ENCODE measurements at places on chromosomes 5 and 9.

DNA sequence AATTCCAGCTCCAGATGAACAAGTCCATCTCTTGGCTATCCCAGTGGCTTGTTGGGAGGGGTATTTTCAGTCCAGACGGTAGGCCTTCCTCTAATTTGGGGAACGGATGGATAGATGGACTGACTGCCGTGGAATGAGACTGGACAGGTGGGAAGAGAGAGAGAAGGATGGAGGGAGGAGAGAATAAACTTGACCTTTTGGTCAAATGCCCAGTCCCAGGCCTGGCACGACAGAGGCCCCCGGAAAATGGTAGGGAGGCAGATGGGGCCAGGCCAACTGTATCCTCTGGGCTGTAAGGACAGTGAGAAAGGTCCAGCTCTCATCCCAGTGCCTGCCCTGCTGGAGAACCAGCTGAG, 1.1 kb downstream of the BHMT start:
- DNase-seq = no peak

GRCh38 chr5:88540471-88541115, 271.9 kb upstream of the TMEM161B start:
- no peak for DNase-seq

DNA sequence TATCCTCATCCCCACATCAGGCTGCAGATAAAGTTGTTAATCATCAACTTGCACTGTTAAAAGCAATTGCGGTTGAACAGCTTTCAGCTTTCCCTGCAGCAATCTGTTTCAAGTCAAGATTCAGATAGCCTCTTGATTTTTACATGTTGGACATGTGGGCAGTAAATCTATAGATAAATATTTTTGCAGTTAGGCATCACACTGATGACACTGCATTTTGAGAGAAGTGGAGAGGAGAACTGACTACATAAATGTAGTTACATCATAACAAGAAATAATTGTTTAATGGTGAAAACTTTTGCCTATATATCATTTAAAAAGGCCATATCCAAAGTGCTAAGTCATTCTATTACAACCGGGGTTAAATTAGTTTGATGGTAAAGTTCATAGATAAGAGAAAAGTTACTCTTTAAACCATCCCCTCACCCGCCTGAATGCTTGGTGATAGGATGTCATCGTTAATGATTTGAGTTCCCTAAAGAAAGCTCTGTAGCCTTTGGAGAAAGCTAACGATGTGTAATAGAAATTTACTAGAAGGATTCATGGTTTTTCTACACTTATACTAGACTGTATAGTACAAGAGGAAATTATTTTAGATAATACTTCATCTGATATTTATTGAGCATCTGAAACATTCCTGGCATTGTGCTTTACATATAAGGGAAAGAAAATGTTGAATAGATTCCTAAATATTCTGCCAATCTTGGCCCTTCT, 30.8 kb upstream of the ALDH1A1 start:
- no peak for DNase-seq

GRCh38 chr5:77316871-77317661, 106.6 kb downstream of the PDE8B start:
- no peak for DNase-seq

- DNase-seq = no peak
Observed at GRCh38 chr9:33438926-33439680, 8.3 kb downstream of the AQP3 start.

GRCh38 chr9:34514816-34515215, 8.0 kb downstream of the ENHO start:
- no peak for DNase-seq

DNA sequence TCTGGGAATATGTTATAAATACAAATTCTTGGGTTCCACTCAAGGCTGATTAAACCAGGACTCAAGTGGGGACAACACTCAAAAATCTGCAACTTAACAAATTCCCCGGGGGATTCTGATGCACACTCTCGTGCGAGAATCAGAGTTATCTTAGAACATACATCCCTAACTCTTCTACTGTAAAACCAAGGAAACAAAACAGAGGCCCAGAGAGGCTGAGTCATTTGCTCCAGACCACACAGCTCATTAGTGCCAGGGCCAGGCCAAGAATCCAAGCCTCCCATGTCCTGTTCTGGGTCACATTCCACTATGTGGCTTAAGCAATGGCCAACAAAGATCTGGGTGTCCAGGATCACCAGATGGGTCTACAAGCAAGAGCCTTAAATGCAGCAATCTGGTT, 166.0 kb downstream of the ADAMTS12 start:
- no peak for DNase-seq

DNA sequence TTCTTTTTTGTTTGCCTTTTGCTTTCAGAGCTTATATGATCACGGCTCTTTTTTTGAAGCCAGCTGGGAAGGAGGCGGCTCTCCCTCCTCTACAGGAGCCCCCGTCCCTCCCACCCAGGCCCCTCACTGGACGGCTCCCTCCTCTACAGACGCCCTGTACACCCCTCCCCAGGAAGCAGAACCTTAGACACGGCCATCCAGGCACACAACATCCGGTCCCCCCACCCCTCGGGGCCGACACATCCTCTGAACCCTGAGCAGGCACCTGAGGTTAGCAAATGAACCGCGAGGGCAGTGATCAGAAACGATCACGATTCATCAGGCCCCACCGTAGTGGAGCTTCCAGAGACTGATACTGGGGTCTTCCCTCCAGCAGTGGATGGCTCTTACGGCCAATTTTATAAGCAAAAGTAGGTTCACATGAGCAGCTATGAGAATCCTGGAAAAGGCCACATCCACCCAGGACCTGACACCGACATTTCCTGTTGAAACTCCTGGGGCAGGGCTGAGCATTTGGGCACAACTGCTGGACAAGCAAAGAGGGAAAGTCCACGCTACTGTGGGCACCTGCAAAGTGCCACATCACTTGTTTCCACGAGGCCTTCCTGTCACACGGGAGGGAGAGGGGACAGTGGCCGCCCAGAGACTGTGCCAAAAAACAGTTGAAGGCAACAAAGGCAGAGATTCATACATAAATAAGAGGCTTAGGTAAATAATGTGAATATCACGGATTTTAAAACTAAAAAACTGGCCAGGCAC, 78.9 kb downstream of the SEMA4D start:
- DNase-seq = peak; percentile 78

DNA sequence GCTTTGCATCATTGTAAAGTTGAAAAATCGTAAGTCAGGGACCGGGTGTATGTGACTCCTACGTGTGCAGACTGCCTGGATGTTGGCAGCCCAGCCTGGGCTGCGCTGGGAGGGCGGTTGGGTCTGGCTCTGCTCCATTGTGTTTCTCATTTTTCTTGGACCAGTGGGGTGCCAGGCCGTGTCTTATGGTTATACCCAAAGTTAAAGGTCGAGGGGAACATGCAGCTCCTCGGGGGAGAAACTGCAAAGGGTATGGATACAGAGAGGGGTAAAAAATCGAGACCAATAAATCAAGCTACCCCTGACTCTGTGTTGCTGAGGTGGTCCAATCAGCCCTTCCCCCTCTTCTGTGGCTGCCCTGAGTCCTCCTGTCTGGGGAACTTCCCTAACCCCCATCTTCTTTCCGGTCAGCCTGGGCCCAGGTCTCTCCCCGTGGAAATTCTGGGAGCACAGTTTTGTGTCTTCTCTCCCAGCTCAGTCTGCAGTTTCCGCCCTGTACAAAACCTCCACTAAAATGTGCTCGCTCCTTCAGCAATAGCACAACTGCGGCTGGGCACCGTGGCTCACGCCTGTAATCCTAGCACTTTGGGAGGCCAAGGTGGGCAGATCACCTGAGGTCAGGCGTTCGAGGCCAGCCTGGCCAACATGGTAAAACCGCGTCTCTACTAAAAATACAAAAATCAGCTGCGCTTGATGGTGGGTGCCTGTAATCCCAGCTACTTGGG, 34.1 kb upstream of the UNC5A start:
- DNase-seq = peak; percentile 7

GRCh38 chr5:137753691-137754187, 424 bp downstream of the HNRNPA0 start:
- DNase-seq = no peak

GRCh38 chr5:38867032-38867398, 21.2 kb downstream of the OSMR start:
- no peak for DNase-seq

DNA sequence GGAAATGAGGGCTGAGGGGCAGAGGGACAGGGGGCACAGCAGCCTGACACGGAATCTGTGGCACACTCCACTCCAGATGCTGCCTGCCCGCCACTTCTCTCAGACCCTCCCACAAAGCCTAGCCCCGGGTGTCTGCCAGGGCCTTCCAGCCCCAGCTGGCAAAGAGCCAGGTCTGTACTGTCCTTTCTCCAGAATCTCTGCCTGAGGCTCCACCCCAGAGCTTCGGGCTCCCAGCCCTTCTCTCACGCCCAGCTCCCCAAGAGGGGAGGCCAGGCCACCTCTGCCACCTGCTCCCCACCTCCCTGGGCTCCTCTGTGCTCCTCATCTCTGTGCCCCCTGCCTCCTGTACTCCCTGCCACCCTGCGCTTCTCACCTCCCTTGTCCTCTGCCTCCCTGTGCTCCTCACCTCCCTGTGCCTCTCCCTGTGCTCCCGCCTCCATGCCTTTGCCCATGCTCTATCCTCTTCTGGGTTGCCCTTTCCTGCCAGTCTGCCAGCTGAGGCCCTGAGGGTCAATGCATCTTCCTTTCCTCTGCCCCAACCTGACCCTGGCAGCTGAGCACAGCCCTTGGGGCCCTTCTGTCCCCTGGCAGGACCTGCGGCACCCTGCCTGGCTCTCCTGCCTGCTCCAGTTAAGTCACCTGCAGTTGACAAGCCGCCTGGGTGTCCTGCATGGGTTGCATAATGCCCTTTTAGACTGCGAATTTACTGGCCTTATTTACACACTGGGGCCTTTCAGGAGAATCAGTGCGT, 36.4 kb downstream of the RASGEF1C start:
- DNase-seq = no peak

DNA sequence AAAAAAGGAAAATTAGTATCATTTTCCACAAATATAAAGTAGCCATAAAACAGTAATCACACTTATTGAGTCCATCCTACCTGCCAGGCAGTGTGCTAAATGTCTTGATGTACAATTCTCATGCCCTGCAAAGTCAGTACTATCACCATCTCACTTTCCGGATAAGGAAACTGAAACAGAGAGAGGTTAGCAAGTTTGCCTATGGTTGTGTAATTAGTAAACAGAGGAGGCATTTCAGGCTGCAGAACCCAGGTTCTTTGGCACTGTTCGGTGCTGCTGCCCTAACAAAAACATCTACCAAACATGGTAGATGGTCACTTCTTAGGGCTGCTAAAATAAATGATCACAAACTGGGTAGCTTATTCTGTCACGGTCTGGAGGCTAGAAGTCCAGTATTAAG, 22.6 kb downstream of the PLAC8L1 start:
- no peak for DNase-seq

GRCh38 chr5:78591972-78592700, 56.4 kb downstream of the LHFPL2 start:
- DNase-seq = no peak

DNA sequence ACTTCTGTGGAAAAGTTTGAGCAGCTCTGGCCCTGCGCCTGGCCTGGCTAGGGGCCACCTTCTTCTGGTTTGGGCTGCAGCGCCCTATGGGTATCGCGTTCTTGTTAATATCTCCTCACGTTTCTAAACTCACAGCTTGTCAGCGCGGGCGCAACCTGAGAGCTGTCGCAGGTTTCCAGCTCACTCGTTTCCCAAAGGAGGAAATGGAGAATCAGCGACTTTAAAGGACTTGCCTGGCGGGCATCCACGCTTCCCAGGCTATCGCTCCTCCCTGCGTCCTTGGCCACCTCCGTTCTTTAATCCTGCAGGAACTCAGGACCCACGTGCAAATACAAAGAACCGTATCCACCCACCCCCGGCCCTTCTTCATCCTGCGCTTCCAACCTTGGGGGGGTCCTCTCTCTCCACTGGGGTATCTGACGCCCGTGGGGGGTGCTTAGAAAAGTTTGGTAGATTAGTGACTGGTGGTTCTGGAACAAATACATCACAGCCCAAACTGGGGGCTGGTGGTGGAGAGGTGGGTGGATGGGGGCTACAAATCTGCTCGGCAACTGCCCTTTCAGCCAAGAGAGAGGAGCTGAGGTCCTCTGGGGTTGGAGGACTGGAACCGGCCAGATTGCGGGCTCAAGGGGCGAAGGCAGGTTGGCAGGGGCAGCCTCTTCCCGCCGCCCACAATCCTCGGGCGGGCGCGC, 578 bp upstream of the PSAT1 start:
- no peak for DNase-seq

DNA sequence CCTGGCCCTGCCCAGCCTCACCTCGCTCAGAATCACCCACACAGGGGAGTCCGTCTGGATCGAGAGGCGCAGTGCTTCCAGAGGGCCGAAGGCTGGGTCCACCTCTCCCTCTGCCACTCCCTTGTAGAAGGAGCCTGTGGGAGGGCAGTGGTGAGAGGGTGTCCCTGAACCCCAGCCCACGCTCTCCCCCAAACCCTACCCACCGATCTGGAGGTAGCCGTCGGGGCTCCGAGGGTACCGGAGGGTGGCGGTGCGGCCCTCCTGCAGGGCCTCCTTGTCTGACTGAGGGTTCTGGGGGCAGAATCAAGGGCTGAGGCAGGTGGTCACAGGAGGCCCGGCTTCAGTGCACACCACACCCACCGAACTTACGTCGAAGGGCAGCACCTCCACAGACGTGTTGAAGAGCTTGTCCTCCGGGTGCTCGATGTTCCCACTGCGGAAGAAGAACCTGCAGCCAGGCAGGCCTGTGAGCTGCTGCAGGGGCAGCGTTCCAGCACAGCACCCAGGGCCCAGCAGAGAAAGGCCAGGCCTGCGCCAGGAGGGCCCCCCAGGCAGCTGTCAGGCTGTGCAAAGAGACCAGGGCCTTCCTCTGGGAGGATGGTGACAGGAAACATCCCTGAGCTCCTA, 4.5 kb downstream of the LTC4S start:
- DNase-seq = no peak

Measured in activated T-cell treated with anti-CD3 and anti-CD28 coated beads, Interleukin-2, amount 50 U/mL, for 24 hours (primary cell).